Stimulated activated CD4-positive, alpha-beta T cell treated with anti-CD3 and anti-CD28 coated beads, Interleukin-12 subunit alpha, Interleukin-12 subunit beta, amount 100 ng/mL, for 48 hours (primary cell): ENCODE measurements at places on chromosomes 7 and 10.

DNA sequence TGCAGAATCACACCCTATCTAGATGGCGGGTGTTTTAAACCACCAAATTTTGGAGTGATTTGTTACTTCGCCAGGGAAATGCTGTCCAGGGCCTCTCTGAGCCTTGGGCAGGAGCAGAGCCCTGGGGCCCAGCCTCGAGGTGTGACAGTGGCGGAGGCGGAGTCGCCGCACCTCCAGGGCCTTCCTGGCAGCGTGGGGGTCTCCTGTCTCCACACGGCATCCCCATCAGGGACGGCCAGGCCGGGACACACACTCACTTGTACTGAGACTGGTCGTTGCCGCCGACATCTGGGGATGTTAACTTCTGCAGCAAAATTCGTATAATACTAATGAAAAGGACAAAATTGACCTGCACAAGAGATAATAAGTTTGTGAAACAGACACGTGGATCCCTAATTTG, 110.7 kb downstream of the VIPR2 start:
- DNase-seq: no peak

- no peak for DNase-seq
These were observed 104.2 kb downstream of the EMX2 start for GRCh38 chr10:117646718-117647117.

GRCh38 chr10:126734967-126735366, 64.5 kb upstream of the C10orf90 start:
- DNase-seq: no peak

- no peak for DNase-seq
These were observed 727.0 kb downstream of the TYW1 start for GRCh38 chr7:67723591-67723990.

GRCh38 chr10:3365630-3366029, 193.0 kb upstream of the PITRM1 start:
- DNase-seq: no peak

DNA sequence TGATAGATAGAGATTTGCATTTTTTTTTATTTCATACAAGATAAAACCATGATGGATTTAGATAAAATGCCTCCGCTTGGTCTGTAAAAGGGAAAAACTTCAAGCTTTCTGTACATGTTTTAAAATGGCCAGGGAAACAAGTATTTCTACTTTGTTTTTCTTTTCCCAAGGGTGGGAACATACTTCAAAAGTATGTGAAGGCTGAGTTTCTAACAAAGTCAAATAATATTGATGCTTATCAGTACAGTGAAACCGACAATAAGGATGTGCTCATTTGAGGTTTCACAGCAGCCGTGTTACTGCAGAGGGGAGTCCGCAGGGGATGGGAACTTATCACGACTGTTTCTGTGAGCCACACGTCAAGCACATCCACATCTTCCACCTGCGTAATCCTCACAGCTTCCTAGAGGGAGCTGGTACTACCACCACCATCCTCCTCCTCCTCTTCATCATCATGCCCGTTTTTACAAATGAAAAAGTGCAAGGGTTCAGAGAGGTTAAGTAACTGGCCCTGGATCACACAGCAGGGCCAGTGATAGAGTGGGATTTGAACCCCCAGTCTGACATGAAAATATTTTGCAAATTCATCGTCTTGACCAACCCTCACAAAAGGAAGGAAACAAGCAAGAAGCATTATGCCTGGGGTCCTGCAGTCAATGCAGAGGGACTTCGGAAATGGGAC, 94.3 kb downstream of the GPR26 start:
- DNase-seq: no peak

GRCh38 chr10:48616436-48616835, 11.6 kb upstream of the ARHGAP22 start:
- no peak for DNase-seq

DNA sequence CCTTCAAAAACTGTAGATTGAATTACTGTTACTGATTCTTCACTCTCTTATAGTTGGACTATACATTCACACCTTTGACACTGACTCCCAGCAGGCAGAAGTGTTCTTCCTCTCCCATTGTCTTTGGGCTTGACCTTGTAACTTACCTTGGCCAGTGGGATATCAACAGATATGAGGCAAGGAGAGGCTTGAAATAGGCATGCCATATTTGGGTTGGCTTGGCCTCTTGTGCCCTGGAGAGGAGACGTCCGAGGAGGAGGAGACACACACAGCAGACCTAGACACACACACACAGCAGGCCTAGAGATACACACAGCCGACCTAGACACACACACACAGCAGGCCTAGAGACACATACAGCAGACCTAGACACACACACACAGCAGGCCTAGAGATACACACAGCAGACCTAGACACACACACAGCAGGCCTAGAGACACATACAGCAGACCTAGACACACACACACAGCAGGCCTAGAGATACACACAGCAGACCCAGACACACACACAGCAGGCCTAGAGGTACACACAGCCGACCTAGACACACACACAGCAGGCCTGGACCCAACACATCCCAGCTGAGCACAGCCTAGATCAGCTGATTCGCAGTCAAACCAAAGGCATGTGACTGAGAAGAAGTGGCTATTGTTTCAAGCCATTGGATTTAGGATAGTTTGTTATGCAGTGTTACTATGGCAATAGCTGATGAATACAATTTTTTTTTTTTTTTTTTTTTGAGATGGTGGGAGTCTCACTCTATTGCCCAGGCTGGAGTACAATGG, 12.5 kb upstream of the GNA12 start:
- no peak for DNase-seq

GRCh38 chr7:67857698-67858097, 861.1 kb downstream of the TYW1 start:
- no peak for DNase-seq

- DNase-seq: no peak
These were observed 46.2 kb downstream of the MINDY4 start for GRCh38 chr7:30817371-30817767.

DNA sequence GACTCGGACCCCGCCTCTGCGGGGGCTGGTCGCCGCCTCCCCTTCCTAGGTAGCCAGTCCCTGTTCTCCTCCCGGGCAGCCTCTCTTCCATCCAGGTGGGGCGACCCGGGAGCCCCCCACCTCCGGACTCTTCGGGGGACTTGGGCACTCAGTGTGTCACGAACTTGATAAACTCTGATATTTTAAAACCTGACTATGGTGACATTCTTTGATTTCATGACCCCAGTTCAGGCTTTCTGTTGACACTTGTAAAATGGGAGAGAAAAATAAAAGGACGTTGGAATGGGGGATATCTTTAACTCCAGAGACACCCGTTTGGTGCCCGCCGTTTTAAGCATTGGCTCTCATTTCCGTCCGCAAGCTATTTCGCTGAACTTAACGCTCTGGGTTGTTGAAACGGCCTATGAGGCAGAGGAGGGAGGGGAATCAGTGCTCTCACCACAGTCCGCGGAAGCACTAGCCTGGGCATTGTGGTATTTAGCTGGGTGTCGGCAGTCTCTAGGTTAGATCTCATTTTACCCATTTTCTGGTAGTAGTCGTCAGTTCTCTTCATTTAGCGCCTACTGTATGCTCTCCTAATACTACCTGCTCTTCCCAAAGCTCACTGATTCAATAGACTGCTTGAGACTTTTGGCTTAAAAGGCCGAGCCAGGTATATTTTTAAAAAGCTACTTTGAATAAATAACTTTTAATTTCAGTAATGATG, 738 bp downstream of the VPS26A start:
- DNase-seq: peak; percentile 34

- DNase-seq: no peak
These were observed 156.1 kb upstream of the CTBP2 start for GRCh38 chr10:125316436-125316835.

- DNase-seq: no peak
These were observed 181.9 kb downstream of the KMT2E start for GRCh38 chr7:105195891-105196290.

- DNase-seq: no peak
These were observed 46.0 kb downstream of the PRKAR2B start for GRCh38 chr7:107090457-107090856.

DNA sequence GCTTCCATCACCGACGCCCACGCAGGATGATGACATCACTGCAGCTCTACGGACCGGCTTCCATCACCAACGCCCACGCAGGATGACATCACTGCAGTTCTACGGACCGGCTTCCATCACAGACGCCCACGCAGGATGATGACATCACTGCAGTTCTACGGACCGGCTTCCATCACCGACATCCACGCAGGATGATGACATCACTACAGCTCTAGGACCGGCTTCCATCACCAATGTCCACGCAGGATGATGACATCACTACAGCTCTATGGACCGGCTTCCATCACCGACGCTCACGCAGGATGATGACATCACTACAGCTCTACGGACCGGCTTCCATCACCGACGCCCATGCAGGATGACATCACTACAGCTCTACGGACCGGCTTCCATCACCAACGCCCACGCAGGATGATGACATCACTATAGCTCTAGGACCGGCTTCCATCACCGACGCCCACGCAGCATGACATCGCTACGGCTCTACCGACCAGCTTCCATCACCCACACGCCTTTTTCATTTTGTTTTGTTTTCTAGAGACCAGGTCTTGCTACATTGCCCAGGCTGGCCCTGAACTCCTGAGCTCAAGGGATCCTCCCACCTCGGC, 29.5 kb downstream of the GPER1 start:
- DNase-seq: no peak

GRCh38 chr10:73879296-73880173, 5.2 kb upstream of the CAMK2G start:
- DNase-seq: peak; percentile 91

DNA sequence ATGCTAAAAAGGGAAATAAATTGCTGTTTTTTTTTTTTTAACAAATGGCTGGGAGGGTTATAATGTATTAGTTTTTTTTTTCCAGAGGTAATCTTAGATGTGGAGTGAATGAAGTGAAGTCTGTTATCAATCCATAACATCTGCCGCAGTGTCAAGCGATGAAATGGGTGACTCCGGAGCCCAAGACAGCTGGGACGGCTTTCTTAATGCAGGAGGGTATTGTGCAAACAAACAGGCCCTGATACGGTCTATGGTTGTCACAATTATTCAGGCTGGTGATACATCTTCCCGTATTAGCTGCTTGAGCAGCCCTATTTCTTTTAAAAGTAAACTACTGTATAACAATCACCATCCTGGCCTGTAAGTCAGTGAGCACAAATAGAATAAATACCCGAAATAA, 1231.2 kb downstream of the GATA3 start:
- no peak for DNase-seq

- no peak for DNase-seq
These were observed 46.2 kb upstream of the PDE1C start for GRCh38 chr7:32116436-32116835.

- DNase-seq: no peak
These were observed 18.4 kb downstream of the SPOCK2 start for GRCh38 chr10:72069751-72070526.

DNA sequence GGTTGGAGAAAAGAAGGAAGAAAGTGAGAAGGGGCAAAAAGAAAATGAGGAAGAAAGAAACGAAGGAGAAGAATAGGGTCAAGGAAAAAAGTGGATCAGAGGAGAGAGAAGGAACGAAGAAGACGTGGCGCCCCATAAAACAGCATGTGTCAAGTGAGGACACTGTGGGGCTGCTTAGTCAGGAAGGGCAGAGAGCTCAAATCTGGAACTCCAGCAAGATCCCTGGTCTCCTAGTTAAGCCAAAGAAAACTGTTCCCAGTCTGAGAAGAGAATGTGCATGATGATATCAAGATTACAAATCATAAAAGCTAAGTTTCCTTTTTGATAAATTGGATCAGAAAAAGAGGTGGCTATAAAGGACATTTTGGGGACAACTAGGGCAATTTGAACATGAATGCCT, 33.0 kb downstream of the CREB3L2 start:
- no peak for DNase-seq

DNA sequence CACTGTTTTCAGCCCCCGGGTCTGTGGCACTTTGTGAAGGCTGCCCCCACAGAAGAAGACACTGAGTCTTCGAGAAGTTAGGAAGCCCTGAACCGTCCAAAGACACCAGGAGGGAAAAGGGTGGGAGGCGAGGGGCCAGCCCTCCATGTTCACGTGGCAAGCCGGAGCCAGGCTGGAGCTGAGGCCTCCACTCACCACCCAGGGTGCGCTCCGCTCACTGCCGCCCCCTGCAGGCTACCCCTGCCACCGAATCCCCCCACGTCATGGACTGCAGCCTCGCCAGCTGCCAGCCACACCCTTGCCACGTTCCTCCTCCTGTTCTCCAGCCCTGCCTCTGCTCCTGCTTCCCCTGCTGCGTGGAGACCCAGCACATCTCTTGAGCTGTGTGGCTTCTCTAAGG, 59.0 kb upstream of the EN2 start:
- DNase-seq: no peak

- DNase-seq: no peak
These were observed 351.0 kb downstream of the ANKRD7 start for GRCh38 chr7:118575393-118575948.

- no peak for DNase-seq
These were observed 223.7 kb downstream of the SNX10 start for GRCh38 chr7:26515314-26515842.

- DNase-seq: no peak
These were observed 6.5 kb upstream of the OGA start for GRCh38 chr10:101824736-101825135.

DNA sequence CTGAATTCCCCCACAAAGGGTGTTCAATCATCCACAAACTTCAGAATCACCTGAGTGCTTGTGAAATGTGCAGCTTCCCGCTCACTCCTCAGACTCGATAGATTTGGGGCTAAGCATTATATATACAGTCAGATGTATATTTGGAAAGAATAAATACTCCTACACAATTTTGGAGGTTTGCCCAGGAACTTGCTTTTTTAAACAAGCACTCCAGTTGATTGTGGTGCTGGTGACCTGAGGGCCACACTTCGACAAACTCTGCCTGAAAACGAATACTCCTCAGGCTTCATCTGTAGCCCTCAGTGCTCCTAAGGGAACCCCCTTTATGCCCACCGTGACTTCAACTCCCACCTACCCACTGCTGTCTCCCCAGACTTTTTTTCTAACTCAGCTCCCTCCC, 211.6 kb downstream of the INHBA start:
- no peak for DNase-seq

DNA sequence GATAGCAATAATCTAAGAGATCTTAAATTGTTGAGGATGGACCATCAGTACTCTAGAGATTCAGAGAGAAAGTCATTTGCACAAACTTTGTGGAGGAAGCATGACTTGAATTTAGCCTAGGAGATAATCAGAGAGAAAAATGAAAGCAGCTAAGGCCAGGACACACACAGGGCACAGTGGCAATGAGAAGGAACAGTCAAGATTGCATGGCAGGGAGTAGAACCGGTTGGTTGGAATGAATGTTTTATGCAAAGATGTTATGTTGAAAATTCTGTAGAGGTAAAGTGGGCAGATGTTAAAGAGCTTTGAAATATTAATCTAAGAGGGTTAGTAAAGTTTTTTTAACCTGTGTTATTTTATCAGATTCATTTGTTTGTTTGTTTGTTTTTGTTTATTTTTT, 521.8 kb downstream of the GATA3 start:
- no peak for DNase-seq
